T-helper 2 cell treated with Interferon-gamma antibody and Interleukin-4, amounts not matched to agents 5 μg/mL and 100 μg/mL, for 36 hours (primary cell): ENCODE measurements at places on chromosomes 7 and 10.
A peak's percentile ranks its signal among the peaks of the same experiment; 100 is the strongest.

GRCh38 chr7:106057962-106058927 lies 53.9 kb downstream of the SYPL1 start:
- no peak for DNase-seq

GRCh38 chr7:25870574-25870973 lies 281.4 kb upstream of the NFE2L3 start:
- DNase-seq: no peak

DNA sequence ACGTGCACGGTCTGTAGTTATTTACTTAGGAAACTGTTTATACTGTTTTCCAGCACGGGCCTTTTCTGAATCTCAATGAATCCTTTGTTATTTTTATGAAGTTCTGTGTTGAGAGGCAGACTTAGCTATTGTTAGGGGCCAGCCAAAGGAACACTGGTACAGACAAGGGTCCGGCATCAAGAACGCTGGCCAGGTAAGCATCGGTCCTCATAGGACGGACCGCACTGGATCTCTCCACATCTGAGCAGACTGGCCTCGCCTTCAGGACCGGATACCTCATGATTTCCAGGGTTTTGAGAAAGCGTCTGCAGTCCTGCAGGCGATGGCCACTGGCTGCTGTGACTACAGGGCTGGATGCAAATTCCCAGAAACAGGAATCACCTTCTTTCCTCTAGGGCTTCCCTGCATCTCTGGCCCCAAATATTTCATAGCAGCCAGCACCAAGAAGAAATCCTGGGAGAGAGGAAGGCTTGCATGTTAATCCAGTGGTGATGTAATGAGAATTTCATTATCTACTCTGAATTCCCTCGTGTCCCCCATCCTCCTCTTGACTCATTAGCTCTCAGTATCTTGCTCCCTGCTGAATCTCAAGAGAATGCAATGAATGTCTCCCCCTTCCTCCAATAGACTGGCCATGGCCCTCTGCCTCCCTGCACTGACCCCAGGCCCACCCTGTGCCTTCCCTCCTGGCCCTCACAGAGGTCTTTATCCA lies 325.4 kb upstream of the NPVF start:
- DNase-seq: no peak

GRCh38 chr10:70751991-70752390 lies 33.2 kb downstream of the TBATA start:
- DNase-seq: no peak

DNA sequence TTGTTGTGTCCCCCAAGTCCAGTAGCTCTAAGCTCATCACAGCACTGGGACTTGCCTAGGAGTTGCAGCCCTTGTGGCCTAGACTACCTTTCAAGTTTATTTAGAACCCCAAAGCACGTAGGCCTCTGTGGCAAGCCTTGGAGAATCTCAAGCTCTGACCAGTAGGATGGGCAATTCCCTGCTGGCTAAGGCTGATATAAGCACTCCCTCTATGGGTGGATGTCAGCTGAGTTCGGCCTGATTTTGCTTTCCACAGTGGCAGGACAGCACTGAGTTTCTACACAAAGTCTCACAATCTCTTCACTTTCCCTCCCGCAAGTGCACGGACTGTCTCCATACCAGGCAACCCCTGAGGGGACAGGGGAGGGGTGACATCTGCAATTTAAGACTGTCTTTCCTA lies 886.4 kb upstream of the LRRN3 start:
- no peak for DNase-seq

- DNase-seq: peak; percentile 62
Measured at GRCh38 chr10:61750943-61751471, 88.3 kb downstream of the CABCOCO1 start.

- DNase-seq: no peak
Measured at GRCh38 chr10:26939290-26939961, 78.7 kb upstream of the ABI1 start.

DNA sequence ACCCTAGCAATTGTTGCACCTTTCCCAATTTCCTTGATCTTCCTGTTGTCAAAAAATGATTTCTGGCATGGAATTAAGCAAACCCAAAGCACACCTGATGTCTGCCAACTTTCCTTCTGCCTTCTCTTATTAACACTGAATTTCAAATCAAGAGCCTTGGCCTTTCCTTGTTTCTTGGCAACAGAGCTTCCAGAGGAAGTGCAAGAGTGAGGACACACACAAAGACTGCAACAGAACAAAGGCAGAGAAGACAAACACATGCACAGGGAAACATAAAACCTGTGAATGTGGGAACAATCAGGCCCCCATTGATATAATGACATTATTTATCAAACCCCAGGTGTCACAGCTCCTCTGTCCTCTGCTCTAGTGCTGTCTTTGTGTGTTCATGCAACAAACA lies 73.0 kb upstream of the IL6 start:
- DNase-seq: no peak

DNA sequence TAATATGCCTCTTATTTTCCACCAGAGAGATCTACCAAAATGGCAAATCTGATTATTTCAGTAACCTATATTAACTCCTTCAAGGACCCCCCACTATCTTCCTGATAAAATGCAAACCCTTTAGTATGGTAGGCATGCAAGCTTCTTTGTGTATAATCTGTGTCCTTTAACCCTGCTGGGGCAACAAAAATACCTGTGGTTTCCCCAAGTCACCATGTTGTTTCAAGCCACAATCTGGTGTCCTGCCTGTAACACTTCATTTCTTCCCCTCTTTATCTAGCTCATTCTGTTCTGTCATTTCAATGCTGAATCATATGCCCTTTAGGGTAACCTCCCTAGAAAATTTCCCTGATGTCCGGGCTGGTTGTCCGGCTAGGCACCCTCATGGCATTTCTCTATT lies 5.3 kb downstream of the CALCR start:
- no peak for DNase-seq

- no peak for DNase-seq
Measured at GRCh38 chr7:137944168-137944567, 57.7 kb downstream of the CREB3L2 start.

DNA sequence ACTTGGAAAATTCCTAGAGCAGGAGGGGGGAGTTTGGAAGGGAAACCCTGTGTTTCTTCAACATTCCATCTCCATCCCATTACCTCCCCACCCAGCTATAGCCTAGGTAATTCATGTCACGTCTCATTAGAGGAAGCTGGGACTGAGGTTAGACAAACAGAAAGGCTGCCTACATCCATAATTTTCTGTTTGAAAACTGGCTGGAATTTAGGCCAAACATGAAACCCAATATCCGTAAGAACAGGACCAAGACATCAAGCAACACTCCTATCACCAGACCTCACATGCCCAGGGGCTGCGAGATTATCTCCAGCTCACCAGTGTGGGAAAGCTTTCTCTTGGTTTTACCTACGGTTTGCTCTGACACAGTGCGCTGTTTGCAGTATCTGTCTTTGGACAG lies 316.3 kb downstream of the FRMD4A start:
- DNase-seq: no peak

- DNase-seq: no peak
Measured at GRCh38 chr10:94281654-94282053, 81.1 kb downstream of the NOC3L start.

GRCh38 chr7:127550247-127550646 lies 35.1 kb downstream of the GCC1 start:
- no peak for DNase-seq

- DNase-seq: no peak
Measured at GRCh38 chr7:48426966-48427555, 255.8 kb downstream of the ABCA13 start.

DNA sequence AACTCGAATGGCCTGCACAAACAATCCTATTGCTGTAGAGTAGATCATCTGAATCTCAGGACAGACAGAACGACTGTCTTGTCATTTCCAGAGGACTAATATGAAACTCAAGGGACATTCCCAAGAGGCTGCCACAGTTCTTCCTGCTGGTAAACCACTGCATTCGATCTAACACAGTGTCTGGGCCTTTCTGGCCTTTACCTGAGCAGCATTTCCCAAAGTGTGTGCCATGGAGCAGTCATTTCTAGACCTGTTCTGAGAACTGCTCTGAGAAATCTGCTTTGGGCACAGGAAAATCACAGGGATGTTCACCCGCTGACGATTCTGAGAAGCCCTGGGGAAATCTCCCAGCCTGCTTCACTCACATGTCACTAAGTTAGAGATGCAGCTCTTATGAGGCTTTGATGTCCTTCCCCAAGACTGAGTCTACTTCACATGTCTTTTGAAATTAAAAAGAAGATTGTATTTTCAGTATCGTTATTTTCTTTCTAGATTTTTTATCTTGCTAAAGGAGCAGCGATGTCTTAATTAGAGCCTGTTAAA lies 18.4 kb downstream of the GPNMB start:
- DNase-seq: no peak

- no peak for DNase-seq
Measured at GRCh38 chr7:36742911-36743775, 18.8 kb upstream of the AOAH start.

DNA sequence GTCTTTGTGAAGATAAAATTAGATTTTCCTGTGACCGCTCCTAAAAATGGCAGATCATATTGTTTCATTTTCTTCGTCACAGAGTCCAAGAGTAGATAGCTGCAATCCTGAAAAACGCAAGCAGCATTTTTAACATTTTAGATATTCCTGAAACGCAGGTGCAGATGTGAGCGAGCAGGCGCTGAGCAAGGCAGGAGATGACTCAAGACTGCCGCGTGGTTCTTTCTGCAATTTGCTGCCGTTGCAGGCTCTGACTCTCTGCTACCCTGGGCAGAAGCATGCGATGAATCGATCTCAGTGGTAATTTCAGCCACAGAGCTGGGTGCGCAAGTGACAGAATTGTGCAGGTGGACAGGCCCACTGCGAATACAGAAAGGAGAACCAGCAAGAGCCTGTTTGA lies 331.9 kb downstream of the ACTR3B start:
- no peak for DNase-seq

DNA sequence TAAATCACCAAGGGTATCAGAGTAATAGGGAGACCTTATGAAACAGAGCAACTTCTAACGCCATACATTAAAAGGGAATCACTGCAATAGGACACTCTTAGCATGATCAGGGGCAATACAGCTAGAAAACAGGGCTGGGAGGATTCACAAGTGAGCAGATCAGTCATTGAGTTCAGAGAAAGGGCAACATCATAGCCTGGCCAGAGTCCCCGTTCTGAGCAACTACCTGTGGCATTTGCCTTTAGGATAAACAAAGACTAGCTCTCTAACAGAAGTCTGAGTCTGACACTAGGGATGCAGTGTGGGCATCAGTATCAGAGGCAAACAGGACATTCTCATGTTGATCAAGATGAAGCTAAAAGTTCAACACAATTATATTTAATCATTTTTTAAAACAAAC lies 297.9 kb downstream of the DGKB start:
- DNase-seq: no peak

DNA sequence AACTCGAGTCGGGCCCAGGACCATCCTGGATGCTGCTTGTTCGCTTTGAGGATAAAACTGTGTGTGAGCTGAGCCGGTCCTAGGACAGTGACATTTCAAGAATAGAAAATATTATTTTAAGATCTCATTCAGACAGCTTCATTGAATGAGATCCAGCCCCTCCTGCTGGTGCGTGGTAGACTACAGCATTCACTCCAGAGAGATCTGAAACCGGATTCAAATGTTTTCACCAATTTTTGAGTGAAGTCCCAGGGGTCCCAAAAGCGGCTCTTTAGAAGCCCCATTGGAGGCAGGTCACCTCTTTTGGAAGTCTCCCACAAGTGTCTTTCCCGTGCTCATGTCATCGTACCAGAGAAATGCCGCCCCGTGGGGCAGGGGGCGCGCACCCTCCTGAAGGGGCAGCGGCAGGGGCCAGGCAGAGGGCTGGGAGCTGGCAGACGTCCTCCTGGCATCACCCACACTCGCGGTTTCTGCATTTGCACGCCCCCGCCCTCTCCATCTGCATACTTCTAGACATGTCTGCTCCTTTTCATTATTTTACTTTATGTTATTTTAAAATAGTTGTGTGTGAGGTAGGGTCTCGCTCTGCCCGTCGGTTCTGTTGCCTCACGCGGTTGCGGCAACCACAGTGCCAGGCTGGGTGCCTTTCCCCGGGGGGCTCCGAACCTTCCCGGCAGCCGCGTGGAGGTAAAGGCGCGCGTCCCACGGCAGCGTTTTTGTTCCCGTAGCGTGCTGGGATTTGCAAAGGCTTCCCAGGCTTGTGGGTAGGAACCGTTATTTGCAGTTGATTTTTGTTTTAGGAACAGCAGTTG lies 52.3 kb upstream of the DPYSL4 start:
- DNase-seq: no peak

- no peak for DNase-seq
Measured at GRCh38 chr7:86647385-86648094, 3.8 kb downstream of the GRM3 start.

DNA sequence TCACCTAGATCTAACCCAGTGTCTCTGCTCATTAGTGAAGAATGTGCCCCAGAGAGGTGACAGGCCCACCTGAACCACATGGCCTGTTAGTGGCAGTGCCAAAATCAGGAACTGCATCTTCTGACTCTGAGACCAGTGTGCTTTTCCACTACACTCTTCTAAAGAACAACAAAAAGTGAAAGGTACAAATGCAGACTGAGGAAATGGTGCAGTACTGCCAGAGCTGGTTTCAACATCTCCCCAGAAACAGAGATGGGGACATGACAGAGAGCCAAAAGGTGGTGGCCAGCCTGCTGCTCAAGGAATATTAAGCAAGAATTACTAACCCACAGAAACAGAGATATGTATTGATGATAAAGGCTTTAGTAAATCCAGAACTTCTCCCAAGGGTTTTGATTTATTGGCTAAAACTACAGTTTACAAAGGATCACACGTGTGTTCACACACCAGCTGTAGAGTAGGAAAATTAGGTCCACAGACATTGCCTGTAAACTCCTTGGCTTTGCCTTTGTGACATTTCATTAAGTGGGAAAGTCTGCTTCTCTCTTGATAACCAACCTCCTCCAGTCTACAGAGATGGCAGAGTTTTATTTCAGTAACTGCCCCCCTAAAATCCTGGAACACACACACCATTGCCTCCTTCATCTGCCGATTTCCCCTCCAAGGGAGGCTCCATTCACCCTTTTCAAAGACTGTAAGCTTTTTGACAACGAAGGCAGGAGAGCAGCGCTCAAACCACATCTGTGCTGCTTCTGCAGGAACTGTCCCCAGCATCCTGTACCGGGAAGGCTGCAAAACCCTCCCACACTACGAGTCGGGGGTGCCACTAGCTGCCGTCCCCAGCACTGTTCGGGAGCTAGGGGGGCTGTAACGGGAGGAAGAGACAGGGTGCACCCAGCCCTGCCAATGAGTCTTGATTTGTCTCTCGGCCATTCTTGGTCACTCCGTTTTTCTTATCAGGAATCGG lies 29.8 kb downstream of the GSDME start:
- no peak for DNase-seq

- DNase-seq: no peak
Measured at GRCh38 chr10:34768261-34768971, 46.7 kb downstream of the PARD3 start.

DNA sequence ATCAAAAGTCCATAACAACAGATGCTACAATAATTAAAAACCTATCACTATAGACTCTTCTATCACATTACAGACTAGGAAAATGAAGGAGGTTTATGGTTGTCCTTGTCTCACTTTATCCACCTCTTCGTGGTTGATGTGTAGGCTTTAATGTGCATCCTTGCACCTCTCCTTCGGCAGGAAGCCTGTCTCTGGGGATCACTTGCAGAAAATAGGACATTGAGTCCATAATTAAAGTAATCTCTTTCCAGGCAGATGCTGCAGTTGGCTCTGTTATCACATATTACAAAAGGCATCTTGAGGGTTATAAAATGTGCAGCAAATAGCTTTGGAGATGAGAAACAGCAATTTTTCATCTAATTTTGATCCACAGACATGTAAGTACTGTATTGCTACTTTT lies 168.4 kb downstream of the RELN start:
- no peak for DNase-seq

- DNase-seq: no peak
Measured at GRCh38 chr10:105952153-105952552, 1212.4 kb downstream of the SORCS1 start.

GRCh38 chr7:45132708-45133320 lies 21.3 kb upstream of the TBRG4 start:
- no peak for DNase-seq
